ENCODE measurements at places on chromosomes 13 and 19.

DNA sequence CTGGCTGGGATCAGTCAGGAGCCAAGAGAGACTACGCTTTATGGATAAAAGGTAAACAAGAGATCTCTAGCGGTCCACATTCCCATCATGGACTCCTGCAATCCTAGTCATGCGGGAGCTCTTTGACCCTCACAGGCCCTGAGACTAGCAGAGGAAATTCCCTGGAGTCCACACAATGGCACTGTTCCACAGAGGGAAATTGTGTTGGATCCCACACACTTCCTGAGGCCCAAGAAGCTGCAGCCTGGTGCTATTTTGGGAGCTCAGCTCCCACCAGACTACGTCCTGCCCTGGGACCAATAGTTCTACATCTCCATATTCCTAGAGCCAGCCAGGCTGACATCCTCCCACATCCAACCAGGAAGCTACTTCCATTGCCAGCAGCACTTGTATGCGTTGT, 2358.4 kb downstream of the PCDH9 start:
- no peak for DNase-seq

DNA sequence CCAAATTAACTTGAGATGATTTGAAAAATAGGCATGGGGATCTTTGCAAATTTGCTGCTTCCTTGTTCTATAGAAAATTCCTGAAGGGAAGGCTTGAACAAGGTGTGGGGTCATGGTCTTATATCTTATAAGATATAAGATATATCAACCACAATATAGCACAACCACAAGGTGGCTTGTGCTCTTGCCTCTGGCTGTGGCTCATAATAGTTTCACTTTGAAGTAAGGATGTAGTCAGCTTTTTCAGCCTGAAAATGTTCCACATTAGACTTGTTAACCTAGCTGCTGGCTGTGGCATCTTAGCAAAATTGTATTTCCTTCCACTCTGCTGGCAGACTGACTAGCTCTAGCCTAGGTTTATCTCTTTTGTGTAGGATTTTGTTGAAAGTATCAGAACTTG, 169.7 kb downstream of the KLF5 start:
- DNase-seq, result no peak

DNA sequence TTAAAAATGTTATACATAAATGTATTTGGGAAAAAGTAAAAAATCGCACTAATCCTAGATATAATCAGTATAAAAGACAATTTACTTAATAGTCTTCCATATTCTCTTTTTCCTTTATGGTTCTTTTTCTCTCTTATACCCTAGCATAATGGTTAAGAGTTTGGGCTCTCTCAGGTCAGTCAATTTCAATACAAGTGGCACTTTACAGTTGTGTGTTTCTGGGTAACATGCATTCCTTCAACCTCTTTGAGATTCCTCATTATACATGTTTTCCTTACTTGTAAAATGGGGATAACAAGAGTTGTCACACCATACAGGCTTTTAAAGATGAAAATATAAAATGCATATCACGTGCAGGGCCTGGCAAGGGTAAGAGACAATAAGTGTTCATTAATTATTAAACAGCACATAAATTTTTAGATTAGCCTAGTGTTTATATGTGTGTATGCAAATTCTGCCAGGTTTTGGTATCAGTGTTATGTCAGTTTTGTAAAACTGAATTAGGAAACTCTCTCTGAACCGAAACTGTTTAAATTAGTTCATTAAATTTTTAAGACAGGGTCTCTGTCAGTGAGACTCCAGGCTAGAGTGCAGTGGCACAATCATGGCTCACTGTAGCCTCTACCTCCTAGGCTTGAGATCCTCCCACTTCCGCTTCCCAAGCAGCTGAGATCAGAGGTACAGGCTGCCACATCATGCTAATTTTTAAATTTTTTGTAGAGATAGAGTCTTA, 49.8 kb downstream of the ELF1 start:
- DNase-seq, result no peak

DNA sequence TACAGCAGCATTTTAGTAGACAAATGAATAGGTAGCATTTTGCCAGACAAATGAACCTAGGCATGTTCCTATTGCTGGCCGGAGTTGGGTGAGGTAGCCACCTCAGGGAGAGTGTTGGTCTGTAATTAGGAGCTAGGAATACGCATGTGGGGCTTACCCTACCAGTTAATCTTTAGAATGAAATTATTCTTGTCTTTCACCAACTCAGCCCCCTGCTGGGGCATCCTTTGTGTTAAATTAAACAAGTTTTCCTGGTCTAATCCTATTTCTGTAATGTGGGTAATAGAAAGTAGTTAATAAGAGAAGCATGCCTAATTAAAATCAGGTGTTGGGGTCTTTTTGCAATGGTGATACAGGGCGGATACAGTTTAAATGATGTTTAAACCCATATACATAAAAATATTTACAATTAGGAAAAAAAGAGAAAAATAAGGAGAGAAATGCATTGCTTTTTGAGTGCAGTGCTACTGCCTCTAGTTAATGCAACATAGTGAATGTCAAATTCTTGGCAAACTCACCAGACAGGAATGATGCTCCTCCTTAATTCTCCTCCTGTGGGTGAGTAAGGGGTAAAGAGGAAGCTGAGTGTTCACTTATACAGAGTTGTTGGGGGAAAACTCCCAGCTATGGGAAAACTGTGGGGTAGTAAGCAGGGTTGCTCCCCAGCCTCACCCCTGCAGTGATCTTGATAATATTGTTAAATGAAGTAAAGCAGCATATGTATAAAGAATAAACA, 276.4 kb upstream of the EDNRB start:
- no peak for DNase-seq

DNA sequence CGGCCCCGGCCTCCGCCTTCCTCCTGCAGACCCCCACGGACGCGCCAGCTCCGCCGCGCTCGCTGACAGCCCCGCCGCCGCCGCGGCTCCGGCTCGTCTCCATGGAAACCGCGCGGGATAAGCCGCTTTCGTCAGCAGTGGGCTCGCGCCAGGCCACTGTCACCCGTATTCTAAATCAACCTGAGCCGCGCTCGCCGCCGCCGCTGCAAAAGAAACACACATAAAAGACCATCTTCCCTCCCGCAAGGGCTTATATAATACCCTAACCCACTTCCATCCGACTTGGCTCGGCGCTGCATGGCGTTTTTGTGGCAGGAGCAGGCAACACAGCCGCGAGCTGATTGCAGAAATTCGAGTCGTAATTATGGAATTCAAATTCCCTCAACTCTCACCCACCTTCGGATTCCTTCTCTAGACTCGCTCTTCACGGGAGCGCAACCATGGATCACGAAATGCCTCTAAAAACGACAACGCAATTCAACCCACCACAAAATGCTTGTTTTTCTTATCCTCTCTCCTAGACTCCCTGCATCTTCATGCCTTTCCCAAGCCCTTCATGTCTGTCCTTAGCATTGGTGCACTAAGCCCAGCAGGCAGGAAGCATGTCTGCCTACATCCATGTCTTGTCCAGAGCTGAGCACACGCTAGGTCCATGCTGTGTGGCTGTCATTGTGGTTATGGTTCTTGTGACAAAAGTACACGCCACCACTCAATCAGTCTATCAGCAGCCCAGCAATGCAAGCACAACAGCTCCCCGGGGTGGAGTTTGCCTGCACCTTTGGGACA, at the start of gene AMER2:
Gene AMER2, minus strand, starts transcription at position 772 of the 786 bp plus-strand sequence. Its CDS starts 669 bp downstream, at position 103.
- DNase-seq, result peak; percentile 45

GRCh38 chr13:35818633-35819067, 312.5 kb downstream of the DCLK1 start:
- peak; percentile 52 for DNase-seq

DNA sequence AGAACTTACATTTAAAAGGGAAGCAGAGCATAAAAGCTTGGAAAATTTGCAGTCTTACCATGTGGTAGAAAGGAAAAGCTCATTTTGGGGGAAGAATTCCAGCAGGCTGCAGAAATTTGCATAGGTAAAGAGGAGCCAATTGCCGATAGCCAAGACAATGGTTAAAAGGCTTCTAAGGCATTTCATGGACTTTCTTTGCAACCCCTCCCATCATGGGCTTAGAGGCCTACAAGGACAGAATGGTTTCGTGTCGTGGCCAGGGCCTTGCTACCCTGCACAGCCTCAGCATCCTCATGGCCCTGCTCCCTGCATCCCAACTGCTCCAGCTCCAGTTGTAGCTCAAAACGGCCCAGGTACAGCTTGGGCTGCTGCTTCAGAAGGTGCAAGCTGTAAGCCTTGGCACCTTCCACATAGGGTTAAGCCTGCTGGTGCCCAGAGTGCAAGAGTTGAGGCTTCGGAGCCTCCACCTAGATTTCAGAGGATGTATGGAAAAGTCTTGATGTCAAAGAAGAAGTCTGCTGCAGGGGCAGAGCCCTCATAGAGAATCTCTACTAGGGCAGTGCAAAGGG, 420.3 kb downstream of the PCDH17 start:
- no peak for DNase-seq

DNA sequence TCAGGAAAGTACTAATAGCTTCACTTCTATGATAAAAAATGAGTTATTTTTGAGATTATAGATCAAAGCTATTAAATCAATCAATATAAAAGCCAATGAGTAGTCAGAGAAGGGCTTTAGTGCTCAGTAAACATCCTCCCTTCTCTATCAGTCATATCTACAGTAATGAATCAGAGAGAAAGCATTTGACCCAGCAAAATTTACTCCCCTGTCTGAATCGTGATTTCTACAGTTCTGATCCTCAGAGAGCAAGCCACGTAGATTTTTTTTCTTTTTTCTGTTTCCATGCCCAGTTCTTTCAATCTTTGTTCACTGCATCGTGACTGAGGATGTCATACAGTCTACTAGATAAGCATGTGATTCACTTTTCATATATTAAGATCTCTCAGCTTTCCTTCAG, 16.2 kb upstream of the MBNL2 start:
- DNase-seq, result peak; percentile 69

GRCh38 chr19:55339889-55340783, 460 bp downstream of the KMT5C start:
- no peak for DNase-seq

GRCh38 chr19:703651-704446, 4.9 kb upstream of the PALM start:
- DNase-seq, result no peak

DNA sequence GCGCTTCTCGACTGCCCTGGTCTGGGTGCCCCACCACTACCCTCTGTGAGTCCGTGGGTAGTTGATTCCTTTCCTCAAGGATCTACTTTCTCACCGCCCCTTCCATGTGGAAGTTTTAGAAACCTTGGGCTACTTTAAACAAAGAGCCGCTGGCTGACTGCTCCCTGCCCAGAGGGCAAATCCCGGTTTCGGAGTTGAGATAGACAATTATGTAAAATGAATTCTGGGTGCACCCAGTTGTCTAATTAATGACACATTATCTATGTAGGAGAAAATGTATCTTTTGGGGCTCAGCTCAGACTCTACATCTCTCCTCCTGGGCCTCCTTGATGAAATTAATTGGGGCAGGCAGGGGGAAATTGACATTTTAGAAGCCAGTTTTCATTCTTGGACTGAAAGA, 305.4 kb downstream of the UQCRFS1 start:
- no peak for DNase-seq

GRCh38 chr13:39810091-39810877, 154.8 kb downstream of the COG6 start:
- no peak for DNase-seq

DNA sequence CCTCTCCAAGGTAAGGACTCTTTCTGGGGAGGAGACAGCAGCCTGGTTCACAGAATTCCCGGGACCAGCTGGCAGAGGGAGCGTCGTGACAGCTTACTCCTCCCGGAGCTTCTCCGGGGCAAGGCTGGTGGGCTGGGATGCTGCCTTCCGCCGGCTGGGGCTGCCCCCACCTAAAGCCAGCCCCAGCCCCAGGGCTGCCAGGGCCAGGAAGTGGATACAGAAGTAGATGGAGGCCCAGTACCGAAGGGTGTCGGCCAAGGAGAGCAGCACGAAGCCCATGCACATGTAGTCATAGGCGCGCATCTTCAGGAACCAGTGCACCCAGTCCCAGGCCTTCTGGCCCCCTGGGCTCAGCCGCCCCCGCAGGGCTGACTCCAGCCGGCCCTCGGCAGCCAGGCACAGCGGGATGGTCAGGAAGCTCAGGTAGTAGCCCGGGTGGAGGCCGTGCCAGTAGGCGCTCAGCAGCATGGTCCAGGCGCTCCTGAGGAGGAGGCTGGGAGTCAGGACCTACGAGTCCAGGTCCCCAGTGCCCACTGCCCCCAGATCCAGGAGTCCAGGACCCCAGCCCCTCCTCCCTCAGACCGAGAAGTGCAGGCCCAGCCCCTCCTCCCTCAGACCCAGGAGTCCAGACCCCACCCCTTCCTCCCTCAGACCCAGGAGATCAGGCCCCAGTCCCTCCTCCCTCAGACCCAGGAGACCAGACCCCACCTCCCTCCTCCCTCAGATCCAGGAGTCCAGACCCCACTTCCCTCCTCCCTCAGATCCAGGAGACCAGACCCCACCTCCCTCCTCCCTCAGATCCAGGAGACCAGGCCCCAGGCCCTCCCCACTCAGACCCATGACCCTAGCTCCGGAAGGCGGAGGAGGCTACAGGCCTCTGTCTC, 1.2 kb upstream of the TMC4 start:
- DNase-seq, result no peak
